ENCODE measurements at places on chromosomes 3 and 15.

GRCh38 chr3:166743481-166744134 is 636.5 kb downstream of the ZBBX start:
- DNase-seq = no peak

DNA sequence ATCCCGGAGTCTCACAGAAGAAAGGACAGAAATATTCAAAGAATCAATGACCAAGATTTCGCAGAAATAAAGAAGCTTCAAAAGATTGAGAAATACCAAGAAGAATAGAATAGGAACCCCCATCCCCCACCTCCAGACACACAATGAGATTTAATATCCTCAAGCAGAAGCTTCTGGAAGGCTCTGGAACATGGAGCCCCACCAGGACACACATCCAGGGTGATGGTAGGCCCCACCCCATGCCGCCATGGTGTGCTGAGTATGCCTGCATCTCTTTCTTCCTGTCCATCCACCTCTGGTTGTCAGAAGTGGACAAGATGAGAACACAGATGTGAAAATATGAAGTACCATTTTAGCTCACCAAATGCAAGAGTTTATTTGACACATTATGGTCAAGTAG is 19.3 kb downstream of the PRR23E start:
- DNase-seq = no peak

DNA sequence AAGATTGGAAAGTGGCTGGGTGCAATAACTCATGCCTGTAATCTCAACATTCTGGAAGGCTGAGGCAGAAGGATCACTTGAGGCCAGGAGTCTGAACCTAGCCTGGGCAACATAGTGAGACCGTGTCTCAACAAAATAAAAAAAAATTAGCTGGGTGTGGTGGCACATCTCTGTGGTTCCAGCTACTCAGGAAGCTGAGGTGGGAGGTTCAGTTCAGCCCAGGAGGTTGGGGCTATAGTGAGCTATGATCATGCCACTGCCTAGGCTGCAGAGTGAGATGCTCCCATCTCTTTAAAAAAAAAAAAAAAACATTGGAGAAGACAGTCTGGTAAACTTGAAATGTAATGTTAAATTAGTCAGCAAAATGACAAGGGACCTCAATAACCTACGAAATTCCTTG is 57.9 kb downstream of the STAG1 start:
- no peak for DNase-seq

DNA sequence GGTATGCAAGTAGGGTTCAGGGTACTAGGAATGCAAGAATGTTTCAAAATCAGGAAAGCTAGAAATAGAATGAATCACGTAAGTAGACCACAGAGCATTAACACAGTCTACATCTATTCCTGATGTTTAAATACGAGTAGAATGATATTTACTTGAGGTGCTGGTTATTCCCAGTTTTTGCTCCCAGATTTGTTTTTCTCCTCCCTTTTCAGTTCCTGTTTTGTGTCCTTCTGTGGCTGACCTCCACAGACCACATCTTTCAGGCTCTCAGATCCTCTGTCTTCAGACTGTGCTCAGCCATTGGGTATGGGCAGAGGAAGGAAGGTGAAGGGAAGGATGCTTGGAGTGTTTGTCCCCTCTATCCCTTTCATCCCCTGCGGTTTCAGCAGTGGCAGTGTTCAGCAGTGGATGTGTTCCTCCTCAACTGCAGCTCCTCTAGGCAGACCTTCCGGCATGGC is 276.6 kb downstream of the ZNF621 start:
- DNase-seq = no peak

GRCh38 chr3:174675406-174675805 is 183.7 kb upstream of the NAALADL2 start:
- no peak for DNase-seq

GRCh38 chr15:80367094-80367493 is 37.1 kb upstream of the ARNT2 start:
- DNase-seq = no peak

DNA sequence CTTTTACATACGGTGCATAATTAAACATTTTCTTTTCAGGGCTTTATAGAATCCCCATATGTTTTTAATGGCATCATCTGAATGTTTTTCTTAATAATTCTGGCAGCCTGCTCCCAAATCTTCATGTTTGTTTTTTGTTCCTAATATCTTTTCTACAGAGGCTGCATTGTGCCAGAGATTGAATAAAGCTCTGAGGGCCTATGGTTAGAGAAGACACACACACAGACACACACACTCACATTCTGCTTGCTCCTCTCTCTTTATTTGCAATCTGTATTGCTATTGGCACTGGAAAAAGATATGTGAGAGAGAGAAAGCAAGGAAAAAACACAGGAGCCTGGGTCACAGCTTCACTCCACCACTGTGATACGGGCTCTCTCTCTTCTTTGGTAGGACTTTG is 136.0 kb downstream of the MECOM start:
- DNase-seq = no peak

GRCh38 chr3:122975924-122976293 is 51.7 kb downstream of the SEMA5B start:
- DNase-seq = no peak

- no peak for DNase-seq
Observed at GRCh38 chr3:167762296-167762695, 26.8 kb downstream of the SERPINI1 start.

DNA sequence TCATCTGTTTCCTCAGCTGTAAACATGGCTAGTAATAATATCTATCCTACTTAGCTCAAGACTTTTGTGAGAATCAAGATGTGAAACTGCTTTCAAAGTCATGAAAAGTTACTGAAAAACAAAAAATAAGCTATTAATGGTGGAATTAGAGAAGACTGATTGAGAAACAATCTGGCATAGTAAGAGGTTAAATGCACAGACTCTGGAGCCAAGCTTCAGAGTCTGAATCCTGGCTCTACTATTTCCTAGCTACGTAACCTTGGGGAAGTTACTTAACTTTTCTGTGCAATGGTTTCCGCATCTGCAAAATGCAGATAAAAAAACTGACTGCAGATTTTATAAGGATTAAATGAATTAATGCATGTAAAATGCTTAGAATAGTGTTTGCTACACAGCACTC is 28.8 kb downstream of the LRRFIP2 start:
- DNase-seq = no peak

- no peak for DNase-seq
Observed at GRCh38 chr3:183745300-183746098, 47.9 kb downstream of the YEATS2 start.

GRCh38 chr3:126197854-126198584 is 17.6 kb upstream of the ALDH1L1 start:
- DNase-seq = peak; percentile 88

- DNase-seq = no peak
Observed at GRCh38 chr3:69540706-69541581, 155.1 kb upstream of the FRMD4B start.

DNA sequence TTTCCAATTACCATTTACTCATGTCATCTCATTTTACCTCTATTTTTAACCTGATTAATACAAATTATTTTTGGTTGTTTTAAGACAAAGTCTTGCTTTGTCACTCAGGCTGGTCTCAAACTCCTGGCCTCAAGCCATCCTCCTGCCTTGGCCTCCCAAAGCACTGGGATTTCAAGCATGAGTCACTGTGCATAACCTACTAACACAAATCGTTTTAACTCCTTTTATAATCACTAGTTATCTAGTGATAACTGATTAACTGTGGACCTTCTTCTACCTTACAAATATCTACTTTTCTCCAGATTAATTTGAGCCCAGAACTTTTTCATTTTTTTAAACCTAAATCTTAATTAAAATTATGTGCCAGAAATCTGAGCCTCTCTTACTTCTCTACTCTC is 4.6 kb downstream of the ATP13A3 start:
- no peak for DNase-seq

DNA sequence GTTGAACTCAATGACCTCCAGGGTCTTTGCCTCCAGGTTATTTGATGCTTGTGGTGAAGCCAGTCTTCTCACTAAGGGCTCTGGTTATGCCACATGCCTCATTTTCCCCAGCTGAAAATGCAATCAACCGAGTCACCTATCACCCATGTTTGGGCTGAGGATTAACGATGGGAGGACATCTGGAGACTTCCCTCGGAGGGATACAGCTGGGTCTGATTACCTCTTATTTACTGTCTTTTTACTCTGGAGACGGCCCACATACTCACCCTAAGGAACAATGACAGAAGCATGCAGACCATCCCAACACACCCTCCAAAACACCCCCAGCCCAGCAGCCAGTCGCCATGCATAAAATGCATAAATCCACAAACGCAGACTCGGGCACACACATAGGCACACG is 187.4 kb downstream of the OPA1 start:
- peak; percentile 23 for DNase-seq

DNA sequence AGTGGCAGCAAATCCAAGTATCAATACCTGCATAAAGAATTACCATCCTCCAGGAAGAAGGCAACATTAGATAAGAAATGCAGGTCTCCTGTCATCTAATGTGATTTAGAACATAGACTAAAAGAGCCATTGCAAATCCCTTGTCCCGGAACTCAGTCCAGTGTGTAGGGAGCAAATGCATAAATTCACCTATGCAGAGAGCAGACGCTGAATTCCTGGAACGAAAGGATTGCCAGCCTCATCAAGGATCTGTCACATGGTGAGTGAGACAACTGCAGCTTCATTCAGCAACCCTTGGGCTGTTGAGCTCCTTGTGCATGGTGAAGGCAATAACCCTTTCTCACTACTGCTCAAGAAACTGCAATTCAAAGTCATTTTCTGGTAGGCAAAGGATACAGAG is 696.8 kb upstream of the CFAP20DC start:
- no peak for DNase-seq

DNA sequence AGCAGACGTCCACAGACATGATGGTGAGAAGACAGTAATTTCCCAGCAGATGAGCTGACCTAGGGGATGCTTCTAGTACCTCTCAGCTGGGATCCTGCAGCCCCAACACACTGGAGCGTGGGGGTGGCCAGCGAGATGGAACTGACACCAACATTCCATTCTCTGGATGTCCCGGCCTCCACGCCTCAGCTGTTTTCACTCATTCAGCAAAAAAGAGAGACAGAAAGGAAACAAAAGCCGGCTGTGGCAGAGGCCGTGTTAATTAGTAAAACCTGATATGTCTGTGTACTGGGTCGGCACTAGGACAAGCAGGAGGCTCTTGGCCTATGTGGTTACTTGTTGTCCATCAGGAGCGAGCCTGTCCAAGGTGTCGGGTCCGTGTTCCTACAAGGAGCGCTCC is 82.6 kb upstream of the MYZAP start:
- DNase-seq = peak; percentile 34

DNA sequence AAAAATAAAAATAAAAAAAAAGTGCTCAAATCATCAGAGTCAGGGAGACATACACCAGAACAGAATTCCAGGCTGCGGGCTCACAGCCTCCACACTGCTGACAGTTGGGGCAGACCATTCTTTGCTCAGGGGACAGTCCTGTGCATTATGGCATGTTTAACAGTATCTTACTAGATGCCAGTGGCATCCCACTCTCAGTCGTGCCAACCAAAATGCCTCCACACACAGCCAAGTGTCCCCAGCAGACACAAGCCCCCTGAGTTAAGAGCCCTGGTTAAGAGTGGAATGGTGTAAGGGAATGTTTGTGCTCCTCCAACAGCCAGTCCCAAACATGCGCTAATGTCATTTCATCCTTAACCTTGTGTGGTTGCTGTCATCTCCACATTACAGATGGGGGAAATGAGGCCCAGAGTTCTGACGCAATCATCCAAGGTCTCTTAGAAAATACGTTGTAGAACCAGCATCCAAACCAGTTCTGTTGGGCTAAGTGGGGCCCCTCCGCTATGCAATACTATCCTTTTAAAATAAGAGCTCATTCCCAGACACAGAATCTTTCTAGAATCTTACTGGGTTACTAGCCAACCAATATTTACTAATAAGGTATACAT is 26.0 kb downstream of the CFAP92 start:
- DNase-seq = no peak

- DNase-seq = no peak
Observed at GRCh38 chr3:173395073-173395411, 2.5 kb upstream of the NLGN1 start.
